Right ventricle myocardium superior (tissue), 1 donor: ENCODE measurements at places on chromosomes 5 and 9. TPM values are rescaled to one million over a fixed set of nuclear protein-coding genes. Genes with fewer than 3 reads are reported as not detected.

Gene TARS1
- total RNA-seq, result 63.4 TPM

- no peak for DNase-seq
Observed at GRCh38 chr5:71972777-71973473, 134.3 kb upstream of the MAP1B start.

DNA sequence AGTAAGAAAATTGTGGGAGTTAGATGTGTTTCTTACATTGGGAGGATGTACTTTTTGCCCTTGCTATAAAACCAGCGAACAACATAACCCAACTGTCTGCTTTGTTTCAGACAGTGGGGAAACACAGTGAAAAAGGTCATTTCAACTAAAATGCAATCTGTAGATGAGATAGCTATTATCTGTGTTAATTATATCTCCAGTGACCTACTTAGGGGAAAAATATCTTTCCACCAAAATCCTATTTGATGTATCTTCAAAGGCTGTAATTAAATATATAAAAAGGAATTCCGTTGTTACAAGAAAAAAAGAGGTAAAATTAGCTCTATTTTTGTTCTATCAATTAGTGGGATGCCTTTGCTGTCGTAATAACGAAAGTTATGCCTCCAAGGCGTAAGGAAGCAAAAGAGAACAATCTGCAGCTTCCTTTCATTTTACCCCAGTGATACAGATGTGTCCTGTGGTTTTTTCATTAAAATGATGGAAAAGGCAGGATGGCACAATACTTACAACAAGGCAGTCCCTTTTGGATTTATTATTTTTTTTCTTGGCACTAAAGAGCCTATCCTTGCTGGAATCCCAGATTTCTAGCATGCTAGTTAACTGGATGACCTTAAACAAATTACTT, 100.9 kb downstream of the GNA14 start:
- no peak for DNase-seq

Gene LCN1
- total RNA-seq, result not detected

GRCh38 chr9:109254317-109254716, 66.5 kb downstream of the EPB41L4B start:
- DNase-seq, result no peak

Gene TAS2R1
- total RNA-seq, result not detected

- DNase-seq, result no peak
Observed at GRCh38 chr9:122684851-122685250, 9.9 kb downstream of the OR1L3 start.

Gene CYLC2
- not detected for total RNA-seq

- DNase-seq, result no peak
Observed at GRCh38 chr5:81606150-81606549, 144.7 kb downstream of the SSBP2 start.

- DNase-seq, result no peak
Observed at GRCh38 chr9:107330420-107330819, 47.3 kb downstream of the RAD23B start.

- DNase-seq, result peak; percentile 56
Observed at GRCh38 chr5:473551-474192, 30.7 kb downstream of the EXOC3 start.

DNA sequence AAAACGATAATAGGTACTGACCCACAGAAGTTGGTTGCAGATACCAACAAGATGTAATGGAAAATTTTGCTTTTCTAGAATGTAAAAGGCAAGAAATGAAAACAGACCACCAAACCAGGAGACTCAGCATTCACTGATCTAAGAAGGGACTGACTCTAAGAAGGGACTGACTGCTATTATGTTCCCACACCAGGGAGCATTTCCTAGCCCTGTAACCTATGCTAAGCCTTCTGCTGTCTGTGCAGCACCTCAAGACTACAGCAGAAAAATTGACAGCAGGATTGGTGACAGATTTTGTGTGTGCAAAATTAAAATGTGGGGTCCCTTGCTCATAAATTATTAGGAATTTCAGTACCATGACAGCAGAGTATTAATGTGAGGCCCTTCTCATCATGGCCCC, 154.8 kb downstream of the GABRB2 start:
- DNase-seq, result no peak

- DNase-seq, result no peak
Observed at GRCh38 chr9:90860826-90861225, 59.2 kb downstream of the SYK start.

- no peak for DNase-seq
Observed at GRCh38 chr5:92942762-92943161, 638.3 kb downstream of the NR2F1-AS1 start.

DNA sequence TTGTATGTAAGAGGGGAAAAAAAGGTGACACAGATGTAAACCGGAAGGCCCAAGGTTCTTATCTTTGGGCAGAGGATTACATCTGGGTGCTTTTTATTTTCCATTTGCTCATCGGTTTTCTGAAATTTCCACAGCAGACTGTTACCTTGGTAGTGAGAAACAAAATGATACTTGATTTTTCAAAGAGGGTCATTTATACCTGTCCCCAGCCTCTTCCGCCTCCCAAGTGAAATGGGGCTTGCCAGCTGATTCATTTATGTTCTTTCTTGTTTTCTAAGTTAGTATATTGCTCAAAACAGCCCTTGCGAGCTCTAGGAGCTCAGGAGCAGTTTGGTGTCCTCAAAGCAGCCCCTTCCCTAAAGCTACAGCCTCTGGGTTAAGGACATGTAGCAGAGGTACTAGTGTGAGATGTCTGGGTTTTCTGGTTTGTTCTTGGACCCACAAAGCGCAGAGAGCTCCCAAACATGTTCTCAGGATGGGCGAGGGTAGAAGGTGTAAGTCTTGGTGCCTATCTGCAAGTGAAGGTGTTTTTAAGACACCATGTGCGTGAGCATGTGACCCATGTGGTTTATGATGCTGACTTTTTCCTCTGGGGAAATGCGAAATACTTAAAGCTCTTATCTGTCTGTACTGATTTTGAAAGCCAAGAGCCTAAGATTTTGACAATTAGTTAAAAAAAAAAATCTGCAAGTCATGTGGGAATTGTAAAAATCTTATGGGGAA, 38.3 kb downstream of the DAPK1 start:
- no peak for DNase-seq

DNA sequence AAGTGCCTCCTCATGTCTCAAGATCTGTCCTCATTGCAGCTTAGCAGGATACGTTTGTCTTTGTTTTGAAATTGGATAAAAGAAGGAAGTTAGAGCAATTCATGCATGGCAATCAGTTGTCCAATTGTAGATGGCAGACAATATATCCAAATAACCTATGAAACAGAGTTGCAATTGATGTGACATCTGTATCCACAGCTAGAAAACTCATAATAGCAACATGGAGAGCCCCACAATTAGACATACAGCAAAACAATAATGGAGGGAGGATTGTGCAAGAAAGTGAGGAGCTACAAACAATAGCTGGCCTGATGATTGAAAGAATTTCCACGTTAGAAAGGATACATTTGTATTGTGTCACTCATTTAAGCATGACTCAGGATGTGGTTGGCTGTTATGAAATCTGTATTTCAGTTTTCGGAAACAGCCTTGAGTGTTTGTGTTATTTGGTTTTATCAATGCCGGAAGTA, 132.0 kb downstream of the FAM174A start:
- no peak for DNase-seq

Gene SLC36A1
- total RNA-seq, result 4.4 TPM

DNA sequence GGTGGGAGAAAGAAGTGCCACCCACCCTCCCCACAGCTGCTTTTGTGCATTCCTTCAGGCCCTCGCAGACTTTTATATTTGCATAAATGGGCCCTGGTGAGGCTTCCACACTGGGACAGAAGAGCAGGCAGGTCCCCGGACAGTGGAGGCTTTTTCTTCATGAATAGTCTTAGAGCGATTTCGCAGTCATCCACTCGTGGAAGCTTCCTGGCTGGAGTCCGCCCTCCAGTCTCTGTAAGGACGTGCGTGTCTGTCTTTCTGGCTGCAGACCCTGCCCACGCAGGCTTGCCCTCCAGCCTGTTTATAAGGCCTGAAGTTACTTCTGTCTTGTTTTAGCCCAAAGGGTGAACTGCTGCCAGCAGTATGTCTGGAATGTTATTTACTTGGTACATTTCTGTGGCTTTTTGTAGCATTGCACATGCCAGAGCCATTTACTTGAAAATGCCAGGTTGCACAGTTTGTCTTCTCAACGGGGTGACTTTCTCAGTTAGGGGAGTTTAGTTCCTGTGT, 195.7 kb downstream of the AOPEP start:
- no peak for DNase-seq

Gene ZDHHC11B
- 18.8 TPM for total RNA-seq

- no peak for DNase-seq
Observed at GRCh38 chr9:118809160-118809625, 560.0 kb downstream of the BRINP1 start.

DNA sequence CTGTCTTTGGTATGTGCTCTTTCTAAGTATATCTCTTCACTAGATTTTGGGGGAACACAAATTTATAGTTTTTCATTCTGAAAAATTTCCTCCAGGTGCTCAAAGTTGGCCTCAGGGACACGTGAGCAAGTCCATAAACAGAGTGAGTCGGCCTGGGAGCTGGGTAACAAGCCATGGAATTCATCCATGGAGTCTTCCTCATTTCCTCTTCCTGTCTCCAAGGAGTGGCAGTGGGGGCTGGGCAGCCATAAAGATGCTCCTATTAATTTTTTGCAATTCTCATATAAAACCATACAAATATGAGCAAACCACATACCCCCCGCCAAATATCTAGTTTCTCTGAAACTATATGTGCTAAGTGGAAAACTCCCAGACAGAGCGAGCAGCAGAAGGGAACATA, 136.6 kb upstream of the OTULINL start:
- no peak for DNase-seq

DNA sequence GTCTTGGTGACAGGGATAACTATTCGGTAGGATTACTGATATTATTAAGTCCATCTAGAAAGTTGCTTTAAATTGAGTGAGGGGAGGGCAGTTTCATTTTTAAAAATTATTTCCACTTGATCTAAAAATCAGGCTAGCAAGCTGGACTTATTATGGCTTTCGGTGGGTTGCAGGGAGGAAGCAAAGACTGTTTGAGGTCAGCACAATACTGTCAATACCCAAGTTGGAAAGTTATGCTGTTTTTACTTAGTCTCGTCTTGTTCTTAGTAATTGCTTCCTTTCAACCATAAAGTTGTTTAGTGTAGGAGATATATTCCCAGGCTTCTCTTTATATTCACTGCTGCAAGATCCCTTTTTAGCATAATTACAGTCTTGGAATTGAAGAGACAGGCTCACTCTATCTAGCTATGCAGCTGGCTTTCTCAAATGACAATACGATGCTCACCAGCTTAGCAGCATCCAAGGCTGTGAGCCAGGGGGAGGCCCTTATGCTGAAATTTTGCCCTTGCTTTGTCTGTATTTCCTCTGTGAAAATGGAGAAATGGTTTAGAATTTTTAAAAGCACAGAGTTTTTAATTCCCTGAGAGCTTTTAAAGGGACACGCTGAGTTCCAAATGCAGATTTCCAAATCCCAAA, 68.2 kb upstream of the APC start:
- no peak for DNase-seq

DNA sequence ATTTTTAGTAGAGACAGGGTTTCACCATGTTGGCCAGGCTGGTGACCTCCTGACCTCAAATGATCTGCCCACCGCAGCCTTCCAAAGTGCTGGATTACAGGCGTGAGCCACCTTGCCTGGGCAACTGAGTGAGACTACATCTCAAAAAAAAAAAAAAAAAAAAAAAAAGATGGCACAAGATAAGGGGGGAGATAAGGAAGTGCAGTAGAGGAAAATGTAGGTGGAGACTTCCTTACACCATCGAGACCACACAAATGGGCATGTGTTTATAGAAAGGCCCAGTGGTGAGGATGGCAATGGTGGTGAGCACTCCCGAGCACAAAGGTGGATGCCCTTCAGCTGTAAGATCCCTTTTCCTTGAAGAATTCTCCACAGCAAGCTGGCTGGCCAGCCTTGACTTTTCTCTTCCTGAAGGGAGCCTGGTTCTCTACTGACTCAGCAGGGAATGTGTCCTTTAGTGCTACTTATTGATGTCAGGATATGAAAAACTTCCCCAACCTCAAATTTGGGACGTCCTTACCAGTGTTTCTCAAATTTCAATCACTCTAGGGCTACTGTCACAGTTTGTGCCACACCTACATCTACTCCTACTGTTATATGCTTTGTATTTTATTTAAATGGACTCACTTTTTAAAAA, 28.2 kb downstream of the ERGIC1 start:
- no peak for DNase-seq

GRCh38 chr9:125494653-125494915, 212.4 kb downstream of the MAPKAP1 start:
- no peak for DNase-seq

GRCh38 chr5:33170411-33170810, 270.4 kb upstream of the TARS1 start:
- DNase-seq, result no peak
